ENCODE measurements at places on chromosomes 3 and 15.

- no peak for DNase-seq
Observed at GRCh38 chr3:12393894-12394293, 90.4 kb upstream of the TSEN2 start.

GRCh38 chr3:128369881-128370642 lies 96.6 kb downstream of the DNAJB8 start:
- no peak for DNase-seq

DNA sequence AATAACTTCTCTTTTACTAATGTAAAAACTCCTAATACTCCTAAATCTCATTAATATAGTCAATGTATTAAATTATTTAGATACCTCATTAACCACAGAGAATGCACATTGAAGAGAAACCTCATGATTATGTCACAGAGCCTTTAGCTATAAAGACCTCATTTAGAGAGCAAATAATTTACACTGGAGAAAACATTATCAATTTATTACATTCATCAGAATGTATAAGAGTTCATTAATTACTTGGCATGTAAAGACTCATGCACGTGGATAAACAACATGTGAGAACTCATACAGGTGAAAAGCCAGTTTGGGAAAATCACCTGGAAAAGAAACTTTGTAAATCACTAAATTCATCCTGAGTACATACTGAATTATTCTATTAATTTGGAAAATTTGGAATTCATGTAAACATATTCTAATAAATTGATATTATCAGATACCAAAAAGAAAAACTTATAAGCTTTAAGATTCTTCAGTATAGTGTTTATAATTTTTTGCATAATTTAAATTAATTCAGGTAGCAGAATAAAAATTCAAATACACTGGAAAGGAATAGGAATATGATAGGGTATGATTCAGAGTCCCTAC lies 22.9 kb upstream of the WNT7A start:
- DNase-seq: no peak

DNA sequence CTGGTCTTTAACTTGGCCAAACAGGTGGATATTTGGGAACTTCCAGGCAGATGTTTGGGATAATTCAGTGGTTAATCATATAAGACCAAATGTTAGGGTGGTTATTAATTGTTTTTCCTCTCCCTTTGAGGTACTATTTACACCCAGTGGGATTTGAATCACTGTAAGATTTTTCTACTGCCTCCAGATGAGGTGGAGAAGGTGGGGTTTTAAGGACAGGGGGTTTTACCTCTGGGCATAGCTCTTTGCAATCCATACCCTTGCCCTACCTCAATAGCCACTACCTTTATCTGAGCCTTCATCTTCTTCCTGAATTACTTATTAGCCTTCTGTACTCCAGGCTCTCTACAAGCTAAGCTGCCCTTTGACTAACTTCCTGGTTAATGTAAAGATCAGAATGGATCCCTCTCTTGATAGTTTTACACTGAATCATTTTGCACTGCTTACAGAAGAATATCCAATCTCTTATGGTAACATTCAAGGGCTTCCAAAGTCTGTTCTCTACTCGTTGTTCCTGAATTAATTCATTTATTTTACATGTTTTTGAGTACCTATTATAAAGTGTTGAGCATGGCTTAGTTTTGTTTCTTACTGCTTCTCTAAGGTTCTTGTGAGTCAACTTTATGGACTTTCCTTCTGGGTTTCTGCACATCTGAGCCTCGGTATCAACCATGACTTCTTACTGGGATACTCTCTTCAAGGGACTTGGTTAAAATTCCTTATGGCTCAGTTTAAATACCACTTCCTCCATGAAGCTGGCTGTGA lies 331.2 kb upstream of the TBL1XR1 start:
- no peak for DNase-seq

- no peak for DNase-seq
Observed at GRCh38 chr3:172090035-172090434, 50.7 kb downstream of the FNDC3B start.

DNA sequence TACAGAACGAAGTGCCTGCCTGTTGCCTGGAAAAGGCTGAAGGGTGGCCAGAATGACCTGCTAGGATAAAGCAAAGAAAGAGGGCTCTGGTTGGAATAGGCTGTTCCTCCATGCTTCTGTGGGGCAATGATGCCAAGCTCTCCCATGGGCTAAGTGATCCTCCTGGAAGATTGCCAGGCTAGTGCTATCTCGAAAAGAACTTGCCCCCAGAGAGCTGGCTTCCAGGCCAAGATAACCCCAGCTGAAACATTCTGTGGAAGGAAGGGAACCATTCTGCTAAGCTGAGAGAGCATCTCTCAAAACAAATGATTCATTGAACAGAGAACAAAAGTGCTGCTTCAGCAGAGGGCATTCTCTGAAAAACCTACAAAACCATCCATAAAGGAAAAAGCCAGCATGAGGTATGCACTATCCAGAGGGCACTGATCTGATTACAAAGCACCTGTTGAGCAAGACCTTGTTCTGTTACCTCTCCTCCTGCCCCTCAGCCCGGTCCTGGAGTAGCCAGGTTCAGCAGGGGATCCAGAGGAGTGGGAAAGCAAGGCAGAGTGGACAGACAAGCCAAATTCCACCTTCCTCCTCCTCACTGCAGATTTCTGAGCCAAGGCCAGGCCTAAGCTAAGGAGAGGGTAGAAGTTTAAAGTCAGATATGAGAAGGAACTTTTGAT lies 31.9 kb upstream of the SPRED1 start:
- DNase-seq: no peak

DNA sequence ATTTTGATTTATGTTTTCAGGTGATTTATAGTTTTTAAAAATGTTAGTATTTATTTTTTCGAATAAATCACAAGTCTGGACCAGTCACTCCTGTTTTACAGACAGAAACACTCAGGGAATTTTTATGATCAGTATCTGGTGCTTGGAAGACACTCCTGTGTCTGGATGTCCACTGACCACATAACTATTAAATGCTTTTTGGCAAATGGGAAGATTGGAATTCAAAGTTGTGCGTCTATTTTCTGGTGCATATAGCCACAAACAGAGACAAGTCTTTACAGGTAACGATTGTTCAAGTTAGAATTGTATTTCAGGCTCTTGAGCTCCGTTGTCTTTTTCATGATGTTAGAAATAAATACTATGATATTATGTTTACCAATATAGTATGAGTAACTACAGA lies 12.2 kb downstream of the CP start:
- DNase-seq: no peak

DNA sequence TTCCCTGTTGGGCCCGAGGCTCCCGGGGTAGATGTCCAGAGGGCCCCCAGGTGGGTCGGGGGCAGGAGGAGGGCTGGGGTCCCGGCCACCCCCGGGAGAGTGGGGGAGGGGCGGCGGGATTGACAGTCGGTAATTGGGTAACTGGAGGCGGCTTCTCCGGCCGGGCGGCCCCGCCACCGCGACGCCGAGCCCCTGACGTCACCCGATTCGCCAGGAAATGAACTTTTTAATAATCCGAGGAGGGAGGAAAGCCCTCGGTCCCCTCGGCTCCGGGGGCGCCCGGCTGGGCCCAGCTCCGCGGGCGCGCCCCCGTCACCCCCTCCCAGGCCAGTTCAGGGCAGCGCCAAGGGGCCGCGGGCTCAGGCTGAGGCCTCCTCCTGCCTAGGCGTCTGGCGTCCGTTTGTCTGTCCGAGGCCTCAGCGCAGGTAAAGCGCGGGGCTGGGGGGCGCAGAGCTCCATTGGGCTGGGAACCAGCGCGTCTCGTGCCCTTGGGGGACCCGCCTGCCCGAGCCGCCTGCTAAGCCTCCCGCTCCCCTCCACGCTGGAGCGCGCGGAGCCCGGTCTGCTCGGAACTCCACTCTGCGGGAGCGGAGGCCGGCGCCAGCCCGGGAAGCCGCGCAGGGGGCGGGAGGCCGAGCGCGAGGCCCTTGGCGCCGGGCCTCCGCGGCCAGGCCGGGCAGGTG lies 3.9 kb downstream of the GATA2 start:
- no peak for DNase-seq

Data from stimulated activated CD4-positive, alpha-beta T cell treated with anti-CD3 and anti-CD28 coated beads, Interleukin-12 subunit alpha, Interleukin-12 subunit beta, amount 100 ng/mL, for 24 hours (primary cell).